ENCODE measurements at places on chromosomes 5 and 9. TPM values are rescaled to one million over a fixed set of nuclear protein-coding genes. Genes with fewer than 3 reads are reported as not detected.
A peak's percentile ranks its signal among the peaks of the same experiment; 100 is the strongest.

- no peaks in the 10 kb centered on the region for H3K4me1 ChIP-seq
- no peaks in the 10 kb centered on the region for H3K36me3 ChIP-seq
- no peak overlapping the region for H3K4me3 ChIP-seq
- DNase-seq: no peak
- H3K27me3 ChIP-seq: no peaks in the 10 kb centered on the region
- H3K27ac ChIP-seq: no peak overlapping the region
Measured at GRCh38 chr5:2263763-2264162, 381.0 kb upstream of the IRX4 start.

GRCh38 chr9:33690143-33690933 lies 105.0 kb upstream of the PRSS3 start:
- H3K27ac ChIP-seq: no peak overlapping the region
- H3K27me3 ChIP-seq: no peaks in the 10 kb centered on the region
- DNase-seq: no peak
- no peaks in the 10 kb centered on the region for H3K4me1 ChIP-seq
- H3K36me3 ChIP-seq: no peaks in the 10 kb centered on the region

DNA sequence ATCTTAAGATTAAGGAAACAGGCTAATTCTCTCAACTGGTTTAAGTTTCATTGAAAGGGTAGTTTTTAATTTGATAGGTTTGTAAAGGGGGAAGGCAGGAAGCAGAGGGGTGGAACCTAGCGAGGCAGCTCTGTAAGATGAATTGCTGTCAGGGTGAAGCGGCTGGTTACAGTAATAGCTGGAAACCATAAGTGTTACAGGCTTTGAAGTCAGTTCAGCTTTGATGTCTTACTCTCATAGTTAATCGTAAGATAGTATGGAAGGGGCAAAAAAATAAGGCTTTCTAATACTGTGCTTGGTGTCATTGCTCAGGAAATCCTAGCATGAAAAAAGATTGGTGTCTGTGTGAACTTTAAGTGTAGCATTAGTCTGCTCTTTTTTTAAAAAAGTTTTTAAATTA lies 20.3 kb downstream of the POU5F2 start:
- no peaks in the 10 kb centered on the region for H3K27me3 ChIP-seq
- no peak overlapping the region for H3K27ac ChIP-seq
- H3K36me3 ChIP-seq: no peaks in the 10 kb centered on the region
- DNase-seq: no peak
- H3K4me3 ChIP-seq: no peak overlapping the region

Gene SPATA31E1
- not detected for total RNA-seq

DNA sequence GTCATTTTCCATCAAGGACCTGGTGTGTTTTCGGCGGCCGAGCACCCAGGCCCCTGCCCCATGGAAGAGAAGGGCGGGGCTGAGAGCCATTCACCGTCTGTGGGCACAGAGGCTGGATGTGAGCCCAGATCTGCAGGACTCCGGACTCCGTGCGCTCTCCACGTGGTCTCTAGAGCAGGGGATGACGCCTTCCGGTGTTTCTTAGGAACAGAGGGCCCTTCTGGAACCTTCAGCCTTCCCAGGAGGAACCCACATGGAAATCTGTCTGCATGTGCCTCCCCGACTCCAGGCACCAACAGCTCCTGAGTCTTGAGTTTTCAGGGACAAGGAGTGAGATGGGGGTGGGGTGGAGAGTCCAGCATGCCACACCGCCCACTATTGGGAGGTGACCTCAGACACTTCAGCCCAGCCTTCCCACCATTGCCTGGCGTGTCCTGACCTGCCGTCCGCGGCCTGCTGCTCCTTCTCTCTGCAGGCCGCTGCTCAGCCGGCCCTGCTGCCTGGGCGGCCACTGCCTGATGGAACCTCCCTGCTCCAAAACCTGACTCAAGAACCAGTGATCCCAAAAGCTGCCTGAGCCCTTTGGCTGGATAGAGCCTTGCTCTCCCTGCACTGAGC lies 2.4 kb upstream of the RXRA start:
- no peaks in the 10 kb centered on the region for H3K36me3 ChIP-seq
- H3K4me3 ChIP-seq: no peak overlapping the region
- no peaks in the 10 kb centered on the region for H3K27me3 ChIP-seq
- H3K27ac ChIP-seq: no peak overlapping the region
- peak; percentile 48 for DNase-seq

- no peak overlapping the region for H3K27ac ChIP-seq
- H3K27me3 ChIP-seq: no peaks in the 10 kb centered on the region
- DNase-seq: no peak
- no peaks in the 10 kb centered on the region for H3K36me3 ChIP-seq
- H3K4me1 ChIP-seq: no peaks in the 10 kb centered on the region
- no peak overlapping the region for H3K4me3 ChIP-seq
Measured at GRCh38 chr9:75937521-75938258, 47.2 kb downstream of the PCSK5 start.

Measured in pancreas (tissue), 10 donors.